Kidney epithelial cell (primary cell): ENCODE measurements at places on chromosomes 1 and 21. TPM values are rescaled to one million over a fixed set of nuclear protein-coding genes. Genes with fewer than 3 reads are reported as not detected.

DNA sequence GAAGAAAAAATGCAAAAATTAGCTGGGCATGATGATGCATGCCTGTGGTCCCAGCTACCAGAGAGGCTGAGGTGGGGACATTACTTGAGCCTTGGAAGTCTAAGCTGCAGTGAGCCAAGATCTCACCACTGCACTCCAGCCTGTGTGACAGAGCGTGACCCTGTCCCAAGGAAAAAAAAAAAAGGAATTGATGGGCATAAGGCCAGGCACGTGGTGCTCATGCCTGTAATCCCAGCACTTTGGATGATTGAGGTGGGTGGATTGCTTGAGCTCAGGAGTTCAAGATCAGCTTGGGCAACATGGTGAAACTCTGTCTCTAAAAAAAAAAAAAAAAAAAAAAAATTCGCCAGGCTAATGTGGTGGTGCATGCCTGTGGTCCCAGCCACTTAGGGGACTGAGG lies 55.8 kb upstream of the ATP2B4 start:
- DNase-seq, result no peak

DNA sequence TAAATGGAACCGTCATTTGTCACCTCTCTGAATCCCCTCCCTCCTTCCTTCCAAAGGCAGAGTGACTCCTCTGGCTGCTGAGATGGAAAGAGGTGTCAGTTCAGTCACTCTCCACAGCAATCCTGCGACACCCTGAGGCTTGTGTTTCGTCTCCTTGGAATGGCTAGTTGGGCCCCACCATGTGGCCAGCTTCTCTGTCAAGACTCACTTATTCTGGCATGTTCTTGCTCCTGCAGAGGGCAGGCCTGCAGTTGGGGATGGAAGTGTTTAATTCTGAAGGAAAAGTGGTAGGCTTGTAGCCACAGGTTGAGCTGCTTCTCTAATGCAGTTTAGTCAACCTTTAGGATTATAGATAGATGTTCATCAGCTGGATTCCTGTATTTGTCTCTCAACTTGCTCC lies 149.6 kb downstream of the LMO4 start:
- no peak for DNase-seq

DNA sequence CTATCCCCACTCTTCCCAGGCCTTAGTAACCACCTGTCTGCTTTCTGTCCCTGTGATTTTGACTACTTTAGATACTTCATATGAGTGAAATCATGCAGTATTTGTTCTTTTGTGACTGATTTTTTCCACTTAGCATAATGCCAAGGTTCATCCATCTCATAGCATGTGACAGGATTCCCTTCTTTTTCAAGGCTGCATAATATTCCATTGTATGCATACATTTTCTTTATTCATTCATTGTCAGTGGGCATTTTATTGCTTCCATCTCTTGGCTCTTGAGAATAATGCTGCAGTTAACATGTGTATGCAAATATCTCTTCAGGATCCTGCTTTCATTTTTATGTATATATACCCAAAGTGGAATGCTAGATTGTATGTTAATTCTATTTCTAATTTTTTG lies 56.4 kb downstream of the AGL start:
- no peak for DNase-seq

The TFF1 gene
- total RNA-seq, result not detected in 2 replicates

DNA sequence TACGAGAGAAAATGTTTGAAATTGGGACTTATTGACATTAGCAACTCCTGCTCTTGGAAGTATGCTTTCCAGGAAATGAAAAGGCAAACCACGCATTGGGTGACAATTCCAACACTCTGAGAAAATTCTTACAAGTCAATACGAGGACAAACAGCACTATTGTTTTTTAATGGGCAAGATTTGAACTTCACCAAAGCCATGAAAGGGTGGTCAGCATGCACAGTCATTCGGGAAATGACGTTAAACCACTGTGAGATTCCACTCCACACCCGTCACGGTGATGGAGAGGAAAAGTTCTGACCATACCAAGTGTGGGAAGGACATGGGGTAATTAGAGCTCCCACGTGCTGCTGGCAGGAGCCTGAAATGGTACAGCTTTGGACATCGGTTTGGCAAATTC lies 12.2 kb upstream of the PRXL2B start:
- DNase-seq, result no peak

The TAS1R1 gene
- not detected in 2 replicates for total RNA-seq

- DNase-seq, result no peak
Observed at GRCh38 chr1:40096646-40096976, 441 bp downstream of the PPT1 start.

The TMEM269 gene
- total RNA-seq, result 0.04 and 0.27 TPM in 2 replicates

DNA sequence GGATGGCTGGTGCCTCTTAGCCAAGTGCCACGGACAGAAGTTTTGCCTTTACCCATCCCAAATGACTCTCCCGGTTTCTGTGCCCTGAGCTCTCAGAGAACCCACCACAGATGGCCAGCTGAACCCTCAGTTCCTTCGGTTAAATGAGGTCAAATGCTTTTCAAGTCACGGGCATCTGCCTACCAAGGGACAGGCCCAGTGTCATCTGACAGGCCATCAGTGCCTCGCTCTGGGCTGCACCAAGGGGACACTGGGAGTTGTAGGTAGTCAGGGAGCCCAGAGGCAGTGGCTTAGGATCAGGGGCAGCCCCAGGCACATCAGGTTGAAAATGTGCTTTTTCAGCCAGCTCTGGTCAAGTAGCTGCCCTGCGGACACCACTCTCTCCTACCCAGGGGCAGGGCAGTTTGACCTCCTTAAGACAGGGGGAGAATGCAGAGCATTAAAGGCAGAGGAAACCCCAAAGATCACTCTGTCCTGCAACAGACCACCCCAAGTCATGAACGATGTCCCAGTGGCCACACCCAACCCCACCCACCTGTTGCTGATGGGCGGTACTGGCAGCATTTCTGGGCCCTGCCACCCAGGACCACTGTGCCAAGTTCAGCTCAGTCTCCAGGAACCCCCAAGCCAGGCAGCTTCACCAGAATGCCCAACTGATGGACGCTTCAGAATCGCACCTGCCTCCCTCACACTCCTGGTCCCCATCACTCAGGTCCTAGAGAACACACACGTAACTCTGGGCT lies 60.7 kb downstream of the CASZ1 start:
- DNase-seq, result no peak

GRCh38 chr1:46173361-46173856 lies 1.5 kb upstream of the TSPAN1 start:
- DNase-seq, result no peak

DNA sequence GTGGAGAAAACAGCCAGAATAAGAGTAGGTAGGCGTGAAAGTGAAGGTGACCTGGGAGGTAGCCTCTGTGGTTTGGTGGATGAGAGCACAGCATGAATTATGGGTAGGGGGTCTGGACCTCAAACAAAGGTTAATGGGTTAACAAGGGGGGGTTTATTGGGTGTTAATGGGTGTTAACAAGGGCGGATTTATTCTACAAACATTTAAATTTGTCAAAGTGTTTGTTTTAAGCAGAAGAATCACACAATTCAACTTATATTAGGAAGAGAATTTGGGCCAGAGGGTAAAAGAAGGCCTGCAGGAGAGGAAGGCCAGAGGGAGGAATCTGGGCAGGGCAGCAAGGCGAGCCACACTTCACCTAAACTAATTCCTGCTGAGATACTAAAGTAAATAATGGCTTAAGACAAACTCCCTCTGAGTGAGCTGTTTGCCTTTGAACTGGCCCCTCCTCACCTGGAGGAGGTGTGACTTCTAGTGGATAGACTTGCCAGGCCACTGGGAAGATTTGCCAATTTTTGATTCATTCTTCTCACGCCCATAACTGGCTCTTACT lies 191.7 kb downstream of the GIPC2 start:
- no peak for DNase-seq
